NAMALWA (cell line): ENCODE measurements at places on chromosomes 4 and X.

- DNase-seq: no peak
Observed at GRCh38 chr4:42531341-42532030, 125.4 kb downstream of the ATP8A1 start.

DNA sequence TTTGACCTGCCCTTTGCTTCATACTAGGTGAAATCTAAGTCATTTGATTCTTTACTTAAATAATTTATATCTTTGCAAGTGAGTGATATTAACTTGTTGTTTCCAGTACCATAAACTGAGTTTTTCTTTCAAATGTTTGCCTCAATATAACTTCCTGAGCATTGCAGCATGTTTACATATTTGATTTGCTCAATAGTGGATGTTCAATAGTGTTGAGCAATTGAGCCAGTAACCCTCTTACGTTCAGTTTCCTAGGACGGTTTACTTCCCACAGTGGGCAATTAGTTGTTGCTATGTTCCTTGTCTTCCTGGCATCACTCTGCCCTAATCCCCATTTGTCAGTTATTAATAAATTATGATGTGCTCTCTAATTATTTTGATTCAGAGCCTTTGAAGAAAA, 278.5 kb downstream of the EPHA5 start:
- DNase-seq: no peak

DNA sequence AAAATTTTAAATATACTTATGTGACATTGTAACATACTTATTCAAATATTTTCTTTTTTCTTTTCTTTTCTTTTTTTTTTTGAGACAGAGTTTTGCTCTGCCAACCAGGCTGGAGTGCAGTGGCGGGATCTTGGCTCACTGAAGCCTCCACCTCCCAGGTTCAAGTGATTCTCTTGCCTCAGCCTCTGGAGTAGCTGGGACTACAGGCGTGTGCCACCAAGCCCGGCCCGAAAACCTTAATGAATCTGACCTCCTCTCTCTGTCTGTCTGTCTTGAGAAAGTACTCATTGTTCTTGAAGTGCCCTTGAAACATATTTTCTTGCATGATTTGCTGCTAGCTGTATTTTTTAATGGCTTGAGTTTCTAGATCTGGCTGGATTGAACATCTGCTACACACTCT, 136.8 kb downstream of the ANAPC4 start:
- no peak for DNase-seq

GRCh38 chrX:64184396-64184795, 21.1 kb downstream of the AMER1 start:
- no peak for DNase-seq

DNA sequence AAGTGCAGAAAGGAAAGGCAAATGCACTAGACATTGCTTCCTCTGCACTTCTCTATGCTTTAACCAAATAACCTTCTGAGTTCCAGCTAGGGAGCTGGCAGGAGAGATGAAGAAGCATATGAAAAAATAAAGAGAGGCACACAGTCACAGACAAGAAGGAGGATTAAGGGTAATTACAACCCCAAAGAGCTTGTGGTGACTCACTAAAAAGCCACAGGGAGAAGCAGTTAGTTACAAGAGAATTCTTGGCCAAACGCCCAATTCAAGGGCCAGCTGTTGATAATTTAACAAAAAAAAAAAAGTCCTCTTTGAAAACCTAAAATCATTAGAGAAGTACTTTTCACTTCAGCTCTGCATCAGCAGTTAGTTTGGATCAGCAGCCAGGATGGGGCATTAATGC, 478.0 kb downstream of the KCNIP4 start:
- DNase-seq: no peak

DNA sequence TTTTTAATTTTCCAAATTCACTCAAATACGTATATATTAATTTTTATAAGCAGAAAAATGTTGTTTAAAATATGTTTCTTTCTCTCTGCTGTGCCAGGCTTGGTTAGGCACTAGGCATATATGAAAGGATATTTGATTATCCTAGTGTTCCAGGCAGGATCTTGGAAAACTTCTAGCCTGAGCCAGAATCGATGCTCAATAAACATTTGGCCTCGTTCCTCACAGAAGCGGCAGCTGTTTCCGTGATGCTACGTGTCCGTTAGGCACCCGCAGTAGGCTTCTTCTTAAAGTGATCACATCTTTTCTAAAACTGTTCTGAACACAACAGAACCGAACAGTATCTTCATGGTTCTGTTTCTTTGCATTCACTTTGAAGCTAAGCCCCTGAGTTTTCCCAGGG, 50.1 kb upstream of the CRMP1 start:
- DNase-seq: no peak

DNA sequence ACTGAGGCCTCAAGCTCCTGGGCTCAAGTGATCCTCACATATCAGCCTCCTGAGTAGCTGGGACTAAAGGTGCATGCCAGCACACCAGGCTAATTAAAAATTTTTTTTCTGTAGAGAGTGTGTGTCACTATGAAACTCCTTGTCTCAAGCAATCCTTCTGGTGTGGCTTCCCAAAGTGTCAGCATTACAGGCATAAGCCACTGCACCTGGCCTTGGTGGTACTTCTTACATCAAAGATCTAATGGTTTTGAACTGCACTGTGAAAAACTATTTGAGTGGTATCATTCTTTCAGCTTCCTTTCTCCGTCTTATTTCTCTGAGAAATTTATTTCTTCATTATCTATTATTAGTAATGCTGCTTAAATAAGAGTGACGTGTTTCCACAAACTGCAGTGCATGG, 98.5 kb downstream of the UNC5C start:
- DNase-seq: no peak

DNA sequence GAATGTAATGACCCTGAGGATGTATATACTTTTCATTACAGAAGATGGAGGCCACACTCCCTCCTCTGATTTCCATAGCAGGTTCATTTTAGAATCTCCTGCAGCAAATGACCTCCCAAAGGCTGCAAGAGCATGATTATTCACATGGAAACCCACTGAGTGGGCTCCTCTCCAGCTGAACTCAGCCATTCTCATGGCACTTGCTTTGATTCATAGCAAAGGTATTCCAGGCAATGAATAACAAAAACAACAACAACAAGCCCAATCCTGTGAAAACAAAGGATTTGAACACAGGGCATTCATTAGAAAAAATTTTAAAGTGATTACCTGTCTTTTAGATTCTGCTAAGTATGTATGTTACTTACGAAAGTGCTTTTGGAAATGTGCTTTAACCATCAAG, 894.0 kb upstream of the FRG1 start:
- no peak for DNase-seq

- no peak for DNase-seq
Observed at GRCh38 chr4:1379801-1380331, 26.4 kb downstream of the NKX1-1 start.

DNA sequence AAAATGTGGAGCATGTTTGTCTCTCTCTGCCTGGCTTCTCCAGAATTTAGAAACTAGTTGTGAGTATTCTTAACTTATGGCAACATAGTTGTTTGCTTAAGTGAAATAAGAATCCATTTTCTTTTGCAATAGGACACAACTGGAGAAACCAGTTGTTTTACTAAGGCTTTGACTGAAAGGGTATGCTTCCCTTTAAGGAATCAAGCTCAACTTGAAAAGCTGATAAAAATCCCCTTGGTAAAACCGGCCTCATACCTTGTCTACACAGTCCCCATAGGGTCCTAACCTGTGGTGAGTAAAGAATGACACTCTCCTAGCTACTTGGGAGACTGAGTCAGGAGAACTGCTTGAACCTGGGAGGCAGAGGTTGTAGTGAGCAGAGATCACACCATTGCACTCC, 139.8 kb downstream of the NR3C2 start:
- DNase-seq: no peak

DNA sequence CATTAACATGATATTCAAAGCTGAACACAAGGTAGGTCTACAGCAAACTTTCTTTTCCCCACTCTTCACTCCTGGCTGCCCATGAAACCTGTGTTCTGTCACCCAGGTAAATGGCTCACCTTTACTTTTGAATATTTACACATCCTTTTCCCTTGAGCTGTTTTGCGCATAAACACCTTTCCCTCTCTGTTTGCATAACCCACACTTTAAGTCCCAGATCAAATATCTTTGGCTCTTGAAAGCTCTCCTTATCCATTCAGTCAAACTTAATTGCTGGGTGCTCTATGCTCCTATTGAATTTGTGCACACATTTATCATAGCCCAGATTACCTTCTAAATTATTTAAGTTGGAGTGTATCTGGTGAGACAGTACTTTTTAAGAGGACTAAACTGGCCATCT, 51.7 kb upstream of the ATP8A1 start:
- DNase-seq: no peak

- DNase-seq: peak; percentile 50
Observed at GRCh38 chr4:17535906-17536305, 20.9 kb downstream of the CLRN2 start.

DNA sequence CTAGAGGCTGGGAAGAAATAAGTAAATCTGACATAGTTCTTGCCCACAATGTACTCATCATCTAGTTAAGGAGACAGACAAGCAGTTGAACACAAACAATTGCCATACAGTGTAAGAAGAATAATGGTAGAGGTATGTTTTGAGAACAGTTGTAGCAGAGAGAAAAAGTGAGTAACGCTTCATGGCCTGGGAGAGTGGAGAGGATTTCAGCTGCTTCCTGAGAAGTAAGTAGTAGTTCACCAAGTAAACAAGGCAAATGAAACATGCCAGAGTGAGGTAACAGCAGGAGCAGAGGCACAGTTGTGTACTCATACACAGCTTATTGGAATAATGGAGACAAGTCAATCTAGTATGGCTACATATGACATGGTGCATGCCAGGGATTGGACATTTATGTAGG, 53.6 kb upstream of the RAP2C start:
- no peak for DNase-seq

- no peak for DNase-seq
Observed at GRCh38 chrX:105314458-105314857, 94.0 kb upstream of the TEX13A start.

- no peak for DNase-seq
Observed at GRCh38 chr4:76856243-76857073, 41.5 kb downstream of the SOWAHB start.

DNA sequence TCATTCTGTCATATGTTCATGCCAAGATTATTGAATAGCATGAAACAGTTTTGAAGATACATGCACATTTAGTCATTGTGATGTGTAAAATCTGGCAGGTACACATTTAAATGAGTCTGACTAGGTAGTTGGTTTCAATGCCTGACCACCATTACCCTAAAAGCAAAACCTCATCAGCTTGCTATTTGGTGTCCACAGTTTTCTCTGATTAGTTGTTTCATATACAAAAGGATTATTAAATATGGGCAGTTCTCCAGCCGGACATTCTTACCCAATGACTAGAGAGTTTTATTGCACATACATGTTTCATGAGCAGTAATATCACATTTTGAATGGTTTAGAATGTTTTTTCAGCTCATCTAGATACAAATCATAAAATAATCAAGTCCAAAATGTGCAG, 23.7 kb downstream of the DCHS2 start:
- no peak for DNase-seq

- DNase-seq: no peak
Observed at GRCh38 chrX:45505214-45505613, 304.5 kb upstream of the DIPK2B start.

DNA sequence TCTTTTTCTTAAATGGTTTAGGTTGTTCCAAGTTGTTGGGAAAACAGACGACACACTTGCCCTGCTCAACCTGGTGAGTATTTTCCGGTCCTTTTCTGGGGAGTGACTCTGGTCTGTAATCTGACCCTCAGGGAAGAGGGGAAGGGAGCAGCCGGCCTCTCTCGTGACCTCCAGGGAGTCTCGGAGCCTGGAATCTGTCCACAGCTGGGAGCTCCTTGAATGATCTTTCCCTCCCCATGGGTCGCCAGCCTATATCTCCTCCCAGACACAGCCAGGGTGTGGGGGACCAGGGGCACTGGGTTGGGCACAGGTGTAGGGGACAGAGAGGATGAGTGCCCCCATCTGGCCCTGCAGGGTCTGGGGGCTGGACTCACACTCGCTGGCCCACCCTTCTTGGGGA, 18.9 kb downstream of the TMEM175 start:
- no peak for DNase-seq

DNA sequence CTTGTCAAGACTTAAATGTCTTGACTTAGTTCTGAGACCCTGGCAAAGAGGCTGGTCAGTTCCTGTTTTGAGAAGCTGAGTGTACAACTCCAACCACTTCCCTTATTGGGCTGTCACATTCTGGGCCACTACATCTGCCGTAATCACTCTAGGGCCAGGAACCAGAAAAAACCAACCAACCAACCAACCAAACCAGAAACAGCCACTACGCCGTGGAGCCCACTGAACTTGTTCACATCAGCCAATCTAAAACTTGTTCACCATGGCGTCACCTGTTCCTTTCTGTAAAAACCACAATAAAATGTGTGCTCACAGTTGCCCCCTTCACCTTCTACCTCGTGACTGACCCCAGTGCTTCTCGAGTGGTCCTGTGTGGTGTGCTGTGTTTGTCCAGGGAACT, 107.3 kb downstream of the JADE1 start:
- DNase-seq: peak; percentile 56

DNA sequence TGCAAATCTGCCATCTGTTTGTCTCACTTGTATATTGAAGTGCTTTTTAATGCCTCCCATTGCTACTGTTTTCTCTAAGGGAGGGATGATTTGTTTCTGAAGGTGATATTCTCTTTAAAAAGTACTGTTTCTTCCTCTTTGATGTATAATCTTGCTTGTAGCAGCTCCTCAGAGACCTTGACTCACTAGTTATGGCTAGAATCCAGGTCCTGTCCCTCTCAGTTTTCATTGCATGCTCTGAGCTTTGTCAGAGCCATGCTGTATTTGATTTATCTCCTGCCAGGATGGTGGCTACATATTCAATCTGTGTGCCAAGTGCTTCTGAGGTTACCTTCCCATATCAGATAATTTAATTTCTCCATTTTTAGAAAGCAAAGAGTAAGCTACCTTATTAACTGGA, 56.0 kb downstream of the GLUD2 start:
- DNase-seq: no peak

DNA sequence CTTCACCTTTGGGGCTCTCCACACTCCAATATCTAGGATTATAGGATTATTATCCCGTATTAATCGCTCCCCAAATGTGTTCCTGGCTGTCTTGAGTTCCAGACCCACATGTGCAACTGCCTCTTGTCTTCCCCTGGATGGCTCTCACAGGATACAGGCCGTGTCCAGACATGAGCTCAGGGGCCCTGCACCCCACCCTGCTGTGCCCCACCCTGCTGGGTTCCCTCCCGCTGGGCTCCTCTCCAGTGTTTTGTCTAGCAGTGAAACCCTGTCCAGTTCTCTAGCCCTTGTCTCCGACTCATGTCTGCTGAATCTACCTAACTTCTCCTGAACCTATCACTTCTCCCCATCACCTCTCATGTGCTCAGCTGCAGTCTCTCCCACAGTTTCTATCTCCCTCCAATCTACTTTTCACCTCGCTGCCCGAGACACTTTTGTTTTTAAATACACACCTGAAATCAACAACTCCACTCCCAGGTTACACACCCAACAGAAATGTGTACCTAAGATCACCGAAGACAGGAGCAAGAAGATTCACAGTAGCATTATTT, 2.0 kb downstream of the RNF212 start:
- DNase-seq: no peak

DNA sequence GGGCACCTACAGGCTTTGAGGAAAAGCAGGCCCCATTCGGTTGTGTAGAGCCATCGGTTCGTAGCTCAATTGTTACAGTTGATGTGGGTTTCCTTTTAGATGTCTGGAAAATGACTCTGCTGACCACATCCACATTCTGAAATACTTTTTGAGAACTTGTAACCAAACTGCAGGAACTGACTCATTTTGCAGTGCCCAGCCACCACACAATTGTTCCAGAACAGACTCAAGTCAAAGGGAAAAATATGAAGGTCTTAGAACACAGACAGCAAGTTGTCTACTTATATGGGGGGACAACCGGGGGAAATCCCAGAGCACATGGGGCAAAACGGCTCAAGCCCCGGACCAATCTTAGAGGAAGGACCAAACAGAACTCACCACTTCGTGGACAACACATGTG, 557.6 kb upstream of the DIPK2B start:
- no peak for DNase-seq

GRCh38 chr4:157978680-157979361, 194.0 kb downstream of the GASK1B start:
- peak; percentile 71 for DNase-seq
